ENCODE measurements at places on chromosomes 5 and 9.
A peak's percentile ranks its signal among the peaks of the same experiment; 100 is the strongest.

GRCh38 chr5:3996707-3997336 is 401.2 kb downstream of the IRX1 start:
- no peaks in the 10 kb centered on the region for H3K27me3 ChIP-seq
- no peak overlapping the region for H3K27ac ChIP-seq
- H3K36me3 ChIP-seq, result no peaks in the 10 kb centered on the region
- no peak for DNase-seq
- no peaks in the 10 kb centered on the region for H3K4me1 ChIP-seq

DNA sequence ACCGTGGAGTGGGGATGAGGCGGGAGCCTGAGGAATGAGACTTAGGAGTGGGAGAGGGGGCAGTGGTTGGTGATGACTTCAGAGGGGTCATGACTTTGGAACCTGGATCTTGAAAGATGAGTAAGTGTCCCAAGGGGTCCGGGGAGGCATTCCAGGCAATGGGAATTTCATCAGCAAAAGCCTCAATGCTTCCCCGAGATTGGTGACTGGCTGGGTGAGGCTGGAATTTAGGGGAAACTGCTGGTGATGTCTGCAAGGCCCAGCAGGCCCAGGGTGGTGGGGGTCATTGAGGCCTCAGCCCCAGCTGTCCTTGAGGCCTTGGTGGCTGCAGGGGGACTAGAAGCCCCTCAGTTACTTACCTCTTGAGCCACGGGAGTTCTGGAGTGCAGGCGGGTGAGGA is 7.5 kb downstream of the NDST1 start:
- H3K27me3 ChIP-seq, result no peaks in the 10 kb centered on the region
- no peak for DNase-seq
- H3K4me1 ChIP-seq, result no peaks in the 10 kb centered on the region

DNA sequence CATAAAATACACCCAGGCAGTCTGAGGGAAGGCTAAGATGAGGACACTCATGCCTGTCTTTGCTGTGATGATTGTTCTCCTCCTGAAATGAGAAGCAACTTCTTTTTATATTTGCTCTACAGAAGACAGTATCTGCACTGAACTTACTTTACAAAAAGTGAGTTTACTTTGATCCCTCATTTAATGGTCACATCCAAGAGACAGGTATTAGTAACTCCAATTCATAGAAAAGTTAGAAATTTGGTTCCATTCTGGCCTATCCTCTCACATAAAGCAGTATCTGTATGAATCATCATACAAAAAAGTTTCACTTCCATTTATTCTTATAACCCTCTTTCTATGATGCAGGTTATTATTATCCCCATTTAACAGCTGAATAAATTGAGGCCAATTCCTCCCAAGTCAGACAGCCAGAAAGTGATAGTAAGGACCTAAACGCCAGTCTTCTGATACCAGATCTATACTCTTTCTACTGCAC is 15.2 kb downstream of the TSTD2 start:
- H3K4me1 ChIP-seq, result no peaks in the 10 kb centered on the region
- DNase-seq, result no peak
- no peaks in the 10 kb centered on the region for H3K36me3 ChIP-seq
- H3K27ac ChIP-seq, result no peak overlapping the region
- no peak overlapping the region for H3K4me3 ChIP-seq
- no peaks in the 10 kb centered on the region for H3K27me3 ChIP-seq

DNA sequence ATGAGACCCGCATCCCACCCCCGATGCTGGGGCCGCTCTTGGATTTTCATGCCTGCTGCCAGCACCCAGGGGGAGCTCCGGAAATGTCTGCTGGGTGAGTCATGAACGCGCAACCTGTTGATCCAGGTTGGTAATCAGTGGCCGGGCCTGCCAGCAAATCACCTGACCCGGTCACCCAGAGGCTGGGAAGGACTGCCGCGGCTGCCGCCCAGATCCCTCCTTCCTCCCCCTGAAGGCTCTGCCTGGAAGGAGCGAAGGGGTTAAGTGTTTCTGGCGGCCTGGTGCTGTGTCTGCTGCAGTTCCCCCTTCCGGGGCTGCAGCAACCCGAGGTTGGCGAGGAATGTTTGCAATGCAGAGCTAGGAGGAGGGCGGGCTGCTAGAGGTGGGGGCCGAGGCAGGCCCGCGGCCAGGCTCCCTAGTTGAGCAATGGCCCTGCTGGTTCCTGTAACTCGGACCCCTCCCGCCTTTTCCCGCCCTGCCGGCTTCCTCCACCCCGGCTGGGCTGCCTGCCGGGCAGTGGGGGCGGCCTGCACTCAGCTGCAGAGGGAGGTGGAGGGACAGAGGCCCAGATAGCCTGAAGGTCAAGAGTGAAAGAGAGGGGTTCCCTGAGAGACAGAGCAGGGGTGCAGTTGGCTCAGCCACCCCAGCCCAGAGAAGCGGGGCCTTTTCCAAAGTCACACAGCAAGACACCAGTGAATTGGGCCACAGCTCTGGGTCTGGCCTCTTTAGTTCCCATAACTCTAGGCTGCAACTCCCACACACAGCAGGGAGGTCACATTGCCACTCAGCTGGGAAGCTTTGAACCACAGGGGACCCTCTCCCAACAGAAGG is 156.3 kb upstream of the IER5L start:
- no peak overlapping the region for H3K4me3 ChIP-seq
- peaks cover 5% of the 10 kb centered on the region for H3K27me3 ChIP-seq
- DNase-seq, result no peak
- H3K27ac ChIP-seq, result no peak overlapping the region

- no peaks in the 10 kb centered on the region for H3K4me1 ChIP-seq
- no peak for DNase-seq
- no peaks in the 10 kb centered on the region for H3K27me3 ChIP-seq
- no peak overlapping the region for H3K27ac ChIP-seq
- H3K4me3 ChIP-seq, result no peak overlapping the region
Measured at GRCh38 chr5:78003919-78004318, 227.8 kb upstream of the TBCA start.

- no peak for DNase-seq
- no peak overlapping the region for H3K4me3 ChIP-seq
- H3K27me3 ChIP-seq, result no peaks in the 10 kb centered on the region
- H3K27ac ChIP-seq, result no peak overlapping the region
- peaks cover 3% of the 10 kb centered on the region for H3K4me1 ChIP-seq
Measured at GRCh38 chr5:76457674-76458485, 54.8 kb downstream of the IQGAP2 start.

DNA sequence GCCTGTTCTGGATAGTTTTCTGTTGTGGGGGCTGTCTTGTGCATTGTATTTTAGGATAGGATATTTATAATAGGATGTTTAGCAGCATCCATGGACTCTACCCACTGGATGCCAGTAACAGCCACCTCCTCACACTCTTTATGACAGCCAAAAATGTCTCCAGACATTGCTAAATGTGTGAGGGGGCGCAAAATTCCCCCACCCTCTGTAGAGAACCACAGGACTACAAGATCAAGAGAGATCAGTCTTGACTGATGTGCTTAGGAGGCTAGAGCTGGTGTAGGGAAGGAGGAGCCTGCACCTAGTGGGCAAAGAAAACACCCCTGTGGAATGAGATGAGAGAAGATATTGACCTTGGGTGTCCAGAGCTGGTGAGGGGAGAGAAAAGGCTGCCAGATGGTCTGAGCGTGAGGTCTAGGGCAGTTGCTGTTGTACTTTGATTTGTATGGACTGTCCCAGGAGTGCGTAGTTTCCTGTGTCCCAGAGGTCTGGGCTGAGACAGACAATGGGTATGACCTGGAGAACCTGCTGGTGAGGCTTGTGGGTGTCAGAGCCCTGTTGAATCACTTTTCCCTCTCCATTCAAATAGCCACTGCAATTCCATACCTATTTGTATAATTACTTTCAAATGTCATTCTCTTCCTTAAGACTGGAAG is 16.3 kb downstream of the DAPK1 start:
- H3K36me3 ChIP-seq, result no peaks in the 10 kb centered on the region
- no peak overlapping the region for H3K4me3 ChIP-seq
- no peaks in the 10 kb centered on the region for H3K4me1 ChIP-seq
- no peak for DNase-seq

GRCh38 chr9:81237565-81238231 is 451.6 kb downstream of the TLE1 start:
- H3K36me3 ChIP-seq, result no peaks in the 10 kb centered on the region
- H3K4me1 ChIP-seq, result no peaks in the 10 kb centered on the region
- H3K27me3 ChIP-seq, result no peaks in the 10 kb centered on the region
- no peak overlapping the region for H3K27ac ChIP-seq
- DNase-seq, result no peak

- H3K27ac ChIP-seq, result no peak overlapping the region
- no peaks in the 10 kb centered on the region for H3K27me3 ChIP-seq
- DNase-seq, result peak; percentile 5
- no peak overlapping the region for H3K4me3 ChIP-seq
- H3K4me1 ChIP-seq, result no peaks in the 10 kb centered on the region
- H3K36me3 ChIP-seq, result no peaks in the 10 kb centered on the region
Measured at GRCh38 chr9:38687389-38687842, 32.5 kb downstream of the FAM240B start.

- no peaks in the 10 kb centered on the region for H3K36me3 ChIP-seq
- H3K4me1 ChIP-seq, result no peaks in the 10 kb centered on the region
- H3K27me3 ChIP-seq, result no peaks in the 10 kb centered on the region
Measured at GRCh38 chr5:161001604-161002003, 149.6 kb upstream of the ATP10B start.

GRCh38 chr5:137486707-137487106 is 12.4 kb downstream of the SPOCK1 start:
- DNase-seq, result no peak
- no peak overlapping the region for H3K4me3 ChIP-seq
- no peaks in the 10 kb centered on the region for H3K36me3 ChIP-seq
- H3K27ac ChIP-seq, result no peak overlapping the region
- no peaks in the 10 kb centered on the region for H3K4me1 ChIP-seq

GRCh38 chr5:180499684-180500083 is 5.5 kb downstream of the CNOT6 start:
- H3K36me3 ChIP-seq, result no peaks in the 10 kb centered on the region
- no peak for DNase-seq
- H3K4me3 ChIP-seq, result no peak overlapping the region
- H3K4me1 ChIP-seq, result peaks cover 14% of the 10 kb centered on the region
- no peak overlapping the region for H3K27ac ChIP-seq
- no peaks in the 10 kb centered on the region for H3K27me3 ChIP-seq

DNA sequence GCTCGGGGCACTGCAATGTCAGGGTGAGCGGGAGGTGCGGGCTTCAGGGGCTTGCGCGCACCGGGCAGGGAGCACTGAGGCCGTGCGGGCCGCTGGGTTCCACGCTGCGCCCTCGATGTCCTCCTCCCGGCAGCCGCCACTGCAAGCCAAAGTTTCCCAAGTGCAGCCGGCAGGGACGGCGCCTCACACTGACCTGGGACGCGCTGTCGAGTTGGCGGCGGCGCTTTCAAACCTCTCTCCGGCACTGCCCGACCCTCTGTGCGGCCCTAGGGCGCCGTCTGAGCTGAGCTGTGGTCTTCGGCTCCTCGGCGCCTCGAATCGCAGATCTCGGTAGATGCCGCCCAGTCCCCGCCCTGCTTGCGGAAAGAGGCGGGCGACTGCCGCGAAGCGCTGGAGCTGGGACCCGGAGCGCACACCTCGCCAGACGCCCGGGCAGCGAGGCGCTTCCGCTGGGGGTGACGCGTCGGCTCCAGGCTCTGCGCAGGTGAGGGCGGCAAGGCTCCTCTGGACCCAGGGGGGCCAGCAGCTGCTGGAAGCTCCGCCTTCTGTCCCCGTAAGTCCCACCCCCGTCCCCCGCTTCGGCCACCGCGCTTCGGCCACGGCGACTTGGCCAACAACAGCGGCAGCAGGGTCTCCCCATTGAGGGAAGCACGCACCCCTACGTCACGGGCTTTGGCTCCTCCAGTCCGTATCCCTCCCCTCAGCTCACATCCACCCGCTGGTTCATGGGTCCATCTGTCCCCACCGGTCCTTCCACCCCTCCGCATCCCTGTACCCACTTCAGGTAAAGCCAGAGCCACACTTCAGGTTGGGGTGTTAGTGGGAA is at the start of gene ANKRD34B:
Gene ANKRD34B (minus strand): TSS at position 320 of the 826 bp plus-strand sequence. CDS start 10,261 bp downstream, outside the sequence.
- H3K4me1 ChIP-seq, result peaks cover 10% of the 10 kb centered on the region
- peaks cover 12% of the 10 kb centered on the region for H3K27me3 ChIP-seq
- no peak within 1 kb of the TSS for H3K27ac ChIP-seq
- DNase-seq, result no peak
- H3K36me3 ChIP-seq, result no peaks in the 10 kb centered on the region

GRCh38 chr5:60410427-60410826 is 289.5 kb downstream of the DEPDC1B start:
- H3K36me3 ChIP-seq, result no peaks in the 10 kb centered on the region
- no peak for DNase-seq
- no peak overlapping the region for H3K27ac ChIP-seq
- H3K4me1 ChIP-seq, result no peaks in the 10 kb centered on the region
- H3K27me3 ChIP-seq, result no peaks in the 10 kb centered on the region

DNA sequence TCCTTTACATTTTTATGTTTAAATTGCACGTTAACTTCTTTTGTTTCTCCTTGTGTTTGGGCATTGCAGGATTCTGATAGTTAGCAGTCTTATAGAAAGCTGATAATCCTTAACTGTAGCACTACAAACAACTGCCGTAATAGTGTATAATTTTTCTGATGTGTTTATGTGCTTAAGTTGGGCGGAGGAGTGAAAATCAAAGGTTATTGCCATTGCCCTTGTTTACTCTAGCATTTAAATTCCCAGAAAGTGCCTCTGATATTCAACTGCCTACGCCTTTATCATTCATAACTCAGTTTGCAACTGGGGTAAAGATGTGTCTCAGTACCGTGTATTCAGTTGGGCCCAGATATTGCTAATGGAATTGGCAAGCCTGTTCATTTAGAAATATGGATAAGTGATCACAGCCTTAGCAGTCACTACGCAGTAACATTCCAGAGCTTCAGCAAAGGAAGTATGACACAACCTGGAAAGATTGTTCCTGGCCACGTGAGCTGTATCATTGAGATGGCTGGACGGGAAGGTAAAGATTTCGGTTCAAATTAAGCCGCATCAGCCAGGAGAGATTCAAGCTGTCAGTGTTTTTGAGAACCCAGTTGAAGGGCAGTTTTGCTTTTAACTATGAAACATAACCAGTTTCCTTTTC is 28.1 kb upstream of the LRRTM2 start:
- no peak overlapping the region for H3K4me3 ChIP-seq
- DNase-seq, result no peak
- no peaks in the 10 kb centered on the region for H3K4me1 ChIP-seq

GRCh38 chr5:10914741-10915480 is 153.9 kb upstream of the DAP start:
- no peak overlapping the region for H3K27ac ChIP-seq
- no peak overlapping the region for H3K4me3 ChIP-seq
- no peaks in the 10 kb centered on the region for H3K27me3 ChIP-seq
- no peak for DNase-seq

DNA sequence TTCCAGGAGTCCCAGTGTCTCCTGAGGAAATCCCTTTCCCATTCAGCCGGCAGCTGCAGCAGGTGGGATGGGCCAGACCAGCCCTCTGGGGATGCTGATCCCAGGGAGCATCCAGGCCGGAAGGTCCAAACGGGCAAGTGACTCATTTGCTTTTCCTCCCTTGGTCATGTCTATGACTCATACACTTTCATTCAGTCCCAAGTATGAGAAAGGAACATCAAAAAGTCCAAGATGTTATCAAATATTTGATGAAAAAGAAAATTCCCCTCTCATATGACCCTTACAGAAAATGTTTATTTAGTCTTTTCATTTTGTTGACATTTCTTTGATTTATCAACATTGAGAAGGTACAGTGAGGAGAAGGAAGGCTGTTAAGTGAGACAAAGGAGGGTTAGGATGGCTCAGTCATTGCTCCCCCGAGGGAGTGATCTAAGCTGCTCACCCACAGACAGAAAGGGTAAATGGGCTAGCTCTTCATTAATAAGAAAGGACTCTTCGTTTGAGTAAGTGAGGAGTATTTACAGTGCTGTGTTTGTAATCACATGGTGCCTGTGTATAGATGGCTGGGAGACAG is 117.6 kb upstream of the ANKRD55 start:
- no peaks in the 10 kb centered on the region for H3K27me3 ChIP-seq
- H3K36me3 ChIP-seq, result no peaks in the 10 kb centered on the region
- H3K4me1 ChIP-seq, result no peaks in the 10 kb centered on the region
- DNase-seq, result no peak
- no peak overlapping the region for H3K4me3 ChIP-seq
- H3K27ac ChIP-seq, result no peak overlapping the region

Measured in effector memory CD4-positive, alpha-beta T cell (primary cell).